CD4-positive, alpha-beta T cell treated with Interleukin-2 at 100 ng/mL for 4 hours (primary cell): ENCODE measurements at places on chromosomes 7 and 10.

DNA sequence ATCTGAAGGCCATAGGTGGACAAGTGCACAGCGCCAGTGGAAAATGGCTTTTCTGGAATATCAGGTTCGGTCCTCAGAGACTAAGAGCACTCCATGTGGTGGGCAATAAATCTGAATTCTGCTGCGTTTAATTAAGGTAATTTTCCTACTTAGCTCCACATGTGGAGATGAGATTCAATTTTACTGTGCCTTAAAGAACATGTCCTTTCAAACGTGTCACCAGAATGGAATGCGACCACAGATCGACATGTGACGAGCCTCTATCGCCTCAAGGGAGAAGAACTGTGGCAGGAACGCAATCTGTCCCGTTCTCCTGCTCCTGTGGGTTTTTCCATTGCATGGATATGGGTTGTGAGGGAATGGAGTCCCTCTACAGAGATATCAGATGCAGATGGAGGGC, 205.3 kb upstream of the ZNF32 start:
- DNase-seq = no peak

DNA sequence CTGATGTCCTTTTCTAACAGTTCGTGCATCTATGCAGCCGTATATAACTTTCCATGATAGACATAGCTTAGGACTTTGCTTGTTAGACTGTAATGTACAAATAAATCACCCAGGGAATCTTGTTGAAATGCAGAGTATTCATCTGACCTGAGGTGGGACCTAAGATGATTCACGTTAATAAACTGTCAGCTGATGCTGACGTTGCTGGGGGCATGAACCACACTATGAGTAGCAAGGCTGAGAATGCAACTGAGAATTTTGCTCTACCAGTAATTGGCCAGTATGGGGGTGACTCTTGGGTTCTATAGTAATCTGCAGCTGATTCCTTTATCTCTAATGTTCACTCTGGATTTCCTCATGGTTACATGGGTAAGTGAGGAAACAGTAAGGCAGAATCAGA, 130.1 kb upstream of the MALRD1 start:
- DNase-seq = no peak

GRCh38 chr10:60629332-60629731, 148.9 kb upstream of the CDK1 start:
- DNase-seq = no peak

- no peak for DNase-seq
Measured at GRCh38 chr7:140674899-140675701, 2.4 kb downstream of the ADCK2 start.

GRCh38 chr10:133515471-133515870, 11.7 kb upstream of the CYP2E1 start:
- DNase-seq = no peak

DNA sequence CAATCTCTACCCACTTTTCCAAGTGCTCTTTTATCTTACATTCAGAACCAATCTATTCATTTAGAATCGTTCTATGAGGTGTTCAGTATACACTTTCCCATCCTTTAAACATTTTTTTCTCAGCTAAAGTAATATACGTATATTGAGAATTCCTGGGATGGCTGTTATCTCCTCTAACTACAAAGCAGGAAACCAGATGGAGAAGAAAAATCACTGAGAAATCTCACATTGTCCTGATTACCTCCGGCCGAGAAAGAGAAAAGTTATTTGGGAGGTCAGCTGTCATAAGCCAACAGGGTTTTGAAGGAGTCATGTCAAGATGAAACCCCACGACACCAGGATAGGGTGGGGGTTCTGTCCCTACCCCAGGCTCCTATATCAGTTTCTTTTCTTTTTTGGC, 99.2 kb upstream of the KDM7A start:
- no peak for DNase-seq

GRCh38 chr10:95445837-95446486, 115.2 kb downstream of the SORBS1 start:
- DNase-seq = peak; percentile 44

- no peak for DNase-seq
Measured at GRCh38 chr10:110534571-110534970, 32.9 kb upstream of the SMC3 start.

GRCh38 chr7:16999541-17000267, 117.9 kb upstream of the AGR3 start:
- DNase-seq = peak; percentile 35

GRCh38 chr10:34160595-34160994, 654.5 kb downstream of the PARD3 start:
- no peak for DNase-seq

GRCh38 chr7:128066858-128067257, 35.6 kb upstream of the LRRC4 start:
- DNase-seq = no peak

DNA sequence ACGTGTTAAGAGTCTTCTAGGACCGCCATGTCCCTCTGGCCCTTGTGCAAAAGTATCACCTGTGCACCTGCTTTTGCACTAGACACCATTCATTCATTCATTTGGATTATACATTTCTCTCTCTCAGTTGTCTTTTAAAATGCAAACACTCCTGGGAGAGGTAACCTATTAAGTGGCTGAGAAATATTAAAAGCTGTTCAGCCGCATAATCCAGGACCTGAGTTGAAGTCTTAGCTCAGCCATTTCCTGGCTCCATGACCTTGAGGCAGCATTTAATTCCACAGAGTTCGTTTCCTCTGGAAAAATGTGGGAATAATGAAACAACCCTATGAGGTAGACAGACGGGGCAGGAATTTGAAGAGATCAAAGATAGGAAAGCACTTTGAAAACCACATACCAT, 251.6 kb downstream of the RPS24 start:
- DNase-seq = no peak

DNA sequence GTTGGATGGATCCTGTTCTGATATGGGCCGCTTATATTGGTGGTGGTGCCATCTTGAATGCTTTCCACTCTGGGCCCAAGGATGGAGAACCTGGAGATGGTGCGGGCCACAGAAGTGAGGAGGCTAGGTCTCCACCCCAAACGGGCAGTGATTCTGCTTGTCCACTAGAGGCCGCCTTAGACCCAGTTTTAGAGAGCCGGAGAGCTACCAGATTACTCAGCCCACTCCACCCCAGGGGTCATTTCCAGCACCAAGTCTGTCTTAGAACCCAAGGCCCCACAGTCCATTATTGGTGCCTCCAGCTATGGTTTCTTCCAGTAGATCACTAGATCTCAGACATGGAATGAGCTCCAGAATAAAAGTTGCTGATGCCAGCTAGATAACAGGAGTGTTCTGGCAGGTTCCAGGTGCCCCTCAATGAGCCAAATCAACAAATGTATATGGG, 11.8 kb upstream of the CAMK2G start:
- DNase-seq = peak; percentile 79

GRCh38 chr10:28875549-28876081, 198.3 kb downstream of the BAMBI start:
- DNase-seq = no peak

DNA sequence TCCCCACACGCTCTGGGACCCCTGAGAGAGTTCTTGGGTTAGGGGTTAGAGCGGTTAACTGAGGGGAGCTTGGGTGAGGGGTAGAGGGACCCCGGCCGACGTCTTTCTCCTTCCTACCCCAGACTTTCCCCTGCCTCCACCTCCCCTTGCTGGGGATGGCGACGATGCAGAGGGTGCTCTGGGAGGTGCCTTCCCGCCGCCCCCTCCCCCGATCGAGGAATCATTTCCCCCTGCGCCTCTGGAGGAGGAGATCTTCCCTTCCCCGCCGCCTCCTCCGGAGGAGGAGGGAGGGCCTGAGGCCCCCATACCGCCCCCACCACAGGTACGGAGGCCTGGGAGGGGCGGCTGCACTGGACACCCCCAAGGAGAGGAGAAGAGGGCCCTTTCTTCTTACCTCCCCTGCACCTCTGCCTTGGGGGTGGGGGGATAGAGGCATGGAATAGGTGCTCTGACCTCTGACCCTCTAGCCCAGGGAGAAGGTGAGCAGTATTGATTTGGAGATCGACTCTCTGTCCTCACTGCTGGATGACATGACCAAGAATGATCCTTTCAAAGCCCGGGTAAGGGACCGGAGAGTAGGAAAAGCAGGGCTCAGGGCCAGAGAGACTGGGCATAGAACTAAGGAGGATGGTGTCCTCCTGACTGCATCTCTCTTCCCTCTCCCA, 1.1 kb downstream of the ZYX start:
- DNase-seq = no peak

DNA sequence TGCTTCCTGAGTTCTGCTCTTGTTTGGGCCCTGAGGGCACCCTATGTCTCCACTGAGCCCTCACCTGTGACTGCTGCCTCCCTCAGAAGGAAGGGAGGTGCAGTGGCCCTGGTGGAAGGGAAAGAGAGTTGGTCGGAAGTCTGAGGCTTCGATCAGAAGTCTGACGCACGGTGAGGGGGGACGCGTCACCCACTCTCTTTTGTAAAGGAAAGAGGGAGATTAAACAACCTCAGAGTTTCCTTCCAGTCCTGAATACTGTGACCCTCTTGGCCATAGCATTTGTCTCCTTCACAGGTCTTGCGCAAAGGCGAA, 31.4 kb upstream of the TRIM8 start:
- peak; percentile 59 for DNase-seq

GRCh38 chr10:71269301-71270288, 49.5 kb upstream of the SLC29A3 start:
- DNase-seq = no peak
